ENCODE measurements at places on chromosomes 1 and 21.

- DNase-seq, result peak; percentile 22
These were observed 2.1 kb downstream of the SDE2 start for GRCh38 chr1:225996946-225997545.

- DNase-seq, result peak; percentile 92
These were observed 7.2 kb upstream of the ETS2 start for GRCh38 chr21:38798481-38798882.

DNA sequence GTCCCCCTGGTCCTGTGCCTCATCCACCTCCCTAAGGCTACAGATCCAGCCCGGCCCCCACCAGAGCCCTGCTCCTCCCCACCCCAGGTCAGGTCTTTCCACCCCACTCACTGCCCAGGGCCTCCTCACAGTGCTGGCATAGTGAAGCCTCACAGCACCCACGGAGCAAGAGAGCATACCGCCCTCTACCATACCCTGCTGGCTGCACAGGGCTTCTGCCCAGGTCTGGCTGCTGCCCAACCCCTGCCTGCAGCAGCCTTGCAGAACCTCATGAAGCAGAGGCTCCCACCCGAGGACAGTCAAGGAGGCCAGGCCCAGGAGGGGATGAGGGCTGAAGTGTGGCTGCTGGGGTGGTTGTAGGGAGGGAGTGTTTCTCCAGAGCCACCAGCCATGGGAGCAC is 19.7 kb upstream of the ARF1 start:
- DNase-seq, result no peak

DNA sequence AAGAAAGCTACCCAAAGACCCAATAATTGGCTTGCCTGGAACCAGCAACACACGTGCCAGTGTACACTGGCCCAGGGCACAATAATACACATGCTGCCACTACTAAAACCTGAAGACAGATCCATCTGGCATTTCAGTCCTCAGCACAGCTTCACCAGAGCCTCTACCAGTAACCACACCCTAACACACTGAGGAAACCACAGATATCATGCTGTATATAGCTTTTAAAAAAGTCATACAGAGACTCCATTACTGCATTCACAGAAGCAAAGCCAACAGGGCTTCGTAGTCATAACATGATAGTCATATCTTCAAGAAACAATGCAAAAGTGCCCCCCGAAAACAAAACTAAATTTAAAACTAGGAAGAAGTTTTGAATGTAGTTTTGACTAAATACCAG is 40.6 kb upstream of the NEGR1 start:
- DNase-seq, result no peak

GRCh38 chr1:183032122-183032921 is 9.1 kb downstream of the LAMC1 start:
- DNase-seq, result no peak

- DNase-seq, result no peak
These were observed 11.9 kb upstream of the VHLL start for GRCh38 chr1:156310962-156311361.

Measured in stomach (tissue), 19 donors.